Vein endothelial cell (primary cell): ENCODE measurements at places on chromosomes 7 and 10. TPM values are rescaled to one million over a fixed set of nuclear protein-coding genes. Genes with fewer than 3 reads are reported as not detected.

Gene RARRES2
- total RNA-seq: not detected in 2 replicates

Gene RNLS
- 2.6 and 5.5 TPM in 2 replicates for total RNA-seq

Gene TRRAP
- total RNA-seq: 23.5 and 24.9 TPM in 2 replicates

Gene CYP17A1
- total RNA-seq: not detected in 2 replicates

Gene SPDYE2B
- total RNA-seq: not detected in 2 replicates

Gene FBXL13
- 0.76 and 0.98 TPM in 2 replicates for total RNA-seq

Gene ACSM6
- total RNA-seq: not detected in 2 replicates

Gene ABLIM1
- 198 and 282 TPM in 2 replicates for total RNA-seq

Gene CYP3A5
- total RNA-seq: not detected in 2 replicates

Gene PLXDC2
- total RNA-seq: 1.3 and 1.5 TPM in 2 replicates

Gene SEMA3D
- total RNA-seq: 0.57 and 0.98 TPM in 2 replicates

Gene CAV2
- 275 and 368 TPM in 2 replicates for total RNA-seq

Gene IDI2
- total RNA-seq: not detected in 2 replicates

Gene PRF1
- total RNA-seq: not detected in 2 replicates

Gene OR2A1
- total RNA-seq: not detected in 2 replicates

Gene PNLIPRP2
- not detected in 2 replicates for total RNA-seq

Gene NUTM2E
- 0.38 TPM in 1 of 2 replicates, not detected in the other for total RNA-seq

Gene CPA2
- not detected in 2 replicates for total RNA-seq

Gene PON3
- total RNA-seq: 0.19 and 0.65 TPM in 2 replicates

Gene SMIM30
- 51.3 and 59.3 TPM in 2 replicates for total RNA-seq

Gene INA
- 0.33 and 0.48 TPM in 2 replicates for total RNA-seq

Gene WNT8B
- not detected in 2 replicates for total RNA-seq

Gene OAT
- 107 and 134 TPM in 2 replicates for total RNA-seq

Gene TCAF2
- total RNA-seq: 17.3 and 22.7 TPM in 2 replicates

Gene ZNF804B
- not detected in 2 replicates for total RNA-seq

Gene MTG1
- 35.3 and 40.5 TPM in 2 replicates for total RNA-seq

Gene PGAM2
- total RNA-seq: not detected in 2 replicates

Gene SH2D4B
- total RNA-seq: under 0.01 and 0.10 TPM in 2 replicates

Gene C7orf33
- total RNA-seq: not detected in 2 replicates

Gene TAS2R5
- 0.65 and 1.5 TPM in 2 replicates for total RNA-seq

Gene COPG2
- total RNA-seq: 35.3 and 37.1 TPM in 2 replicates
